NCI-H1694 treated with DMSO at 0.1 percent for 48 hours (cell line): ENCODE measurements at places on chromosomes 5 and 9.

DNA sequence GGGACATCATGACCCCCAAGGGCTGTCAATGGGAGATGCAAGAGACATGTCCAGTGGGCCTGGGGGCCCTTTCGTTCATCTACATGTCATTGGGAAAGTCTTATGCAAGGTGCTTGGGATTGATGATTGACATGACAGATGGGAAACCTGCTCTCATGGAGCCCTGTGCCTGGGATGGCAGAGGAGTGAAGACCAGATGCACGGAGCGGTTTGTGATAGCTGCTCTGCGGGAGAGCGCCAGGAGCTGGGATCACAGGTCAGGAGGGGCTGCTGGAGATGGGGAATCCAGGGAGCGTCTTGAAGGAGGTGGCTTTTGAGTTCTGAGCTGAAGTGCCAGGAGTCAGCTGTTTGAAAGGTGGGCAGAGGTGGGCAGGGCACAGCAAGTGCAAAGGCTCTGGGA, 104.3 kb downstream of the FGF18 start:
- peak; percentile 45 for DNase-seq

DNA sequence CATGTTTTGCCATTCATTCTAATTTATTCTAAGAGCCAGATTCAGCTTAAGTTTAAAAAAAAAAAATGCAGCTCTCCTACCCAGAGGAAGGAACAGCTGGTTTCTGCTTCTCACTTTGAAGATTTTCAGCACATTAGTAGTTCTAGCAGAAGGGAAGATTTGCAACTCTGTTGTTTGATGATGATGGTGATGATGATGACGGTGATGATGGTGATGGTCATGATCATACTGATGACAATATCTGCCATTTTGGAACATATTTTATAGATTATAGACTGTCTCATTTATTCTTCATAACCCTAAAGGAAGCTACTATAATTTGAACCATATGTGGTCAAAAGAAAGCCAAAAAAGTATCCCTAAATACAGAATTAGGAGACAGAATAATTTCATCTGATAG, 7.9 kb upstream of the MED10 start:
- no peak for DNase-seq

DNA sequence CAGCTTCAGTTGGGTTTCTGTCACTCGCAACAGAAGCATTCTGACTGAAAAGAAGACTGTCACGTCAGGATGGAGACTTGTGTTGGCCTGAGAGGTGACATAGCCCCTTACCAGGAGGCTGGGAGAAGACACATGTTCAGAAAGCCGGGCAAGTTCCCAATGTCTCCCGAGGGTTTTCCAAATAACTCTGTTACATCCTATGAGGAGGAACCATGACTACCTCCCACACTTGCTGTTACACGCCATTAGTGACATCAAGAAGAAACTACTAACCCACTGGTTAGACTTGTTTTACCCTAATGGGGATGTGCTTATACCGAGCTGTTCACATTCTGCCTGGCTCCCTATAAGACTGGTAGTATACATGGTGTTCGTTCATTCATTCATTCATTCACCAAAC, 33.3 kb downstream of the SH3PXD2B start:
- no peak for DNase-seq

- no peak for DNase-seq
These were observed 22.6 kb upstream of the CEP72 start for GRCh38 chr5:589588-589987.

GRCh38 chr9:119853126-119853525, 483.9 kb upstream of the BRINP1 start:
- DNase-seq: no peak

DNA sequence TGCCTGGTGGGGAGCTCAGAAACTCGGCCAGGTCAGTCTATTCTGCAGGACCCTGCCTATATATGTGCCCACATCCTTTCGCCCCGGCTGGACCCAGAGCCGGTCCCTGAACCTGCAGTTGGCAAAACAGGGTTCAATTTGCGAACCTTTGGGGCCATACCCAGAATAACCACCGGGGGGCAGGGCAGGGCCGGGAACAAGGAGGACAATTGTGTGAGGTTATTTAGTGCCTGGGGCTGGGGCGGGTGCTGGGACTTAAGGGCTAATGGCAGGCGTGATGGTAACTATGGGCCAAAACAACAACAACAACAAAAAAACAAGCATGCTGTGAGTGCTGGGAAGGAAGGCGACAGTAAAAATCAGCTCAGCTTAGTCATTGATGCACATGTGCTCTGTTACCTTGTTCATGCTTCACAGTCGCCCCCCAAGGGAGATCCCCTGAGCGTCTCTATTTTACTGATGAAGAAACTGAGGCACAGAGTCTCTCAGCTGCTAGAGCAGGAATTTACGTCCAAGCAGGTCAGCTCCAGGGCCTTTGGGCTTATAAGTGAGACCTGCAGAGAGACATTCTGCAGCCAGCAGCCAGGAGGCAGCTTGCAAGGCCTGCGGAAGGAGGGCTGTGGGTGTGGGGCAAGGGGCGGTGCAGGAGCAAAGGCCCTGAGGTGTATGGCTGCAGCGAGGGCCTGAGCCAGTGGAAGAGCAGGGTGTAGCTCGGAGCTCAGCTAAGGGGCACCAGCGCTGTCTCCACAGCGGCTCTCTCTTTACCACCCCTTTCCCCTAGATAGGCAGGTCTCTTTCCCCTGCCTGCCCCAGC, 106.0 kb downstream of the PHF2 start:
- peak; percentile 11 for DNase-seq

- peak; percentile 40 for DNase-seq
These were observed 21.9 kb upstream of the VDAC1 start for GRCh38 chr5:134026521-134027287.

GRCh38 chr5:72209147-72210115, 102.2 kb downstream of the MAP1B start:
- peak; percentile 84 for DNase-seq

- DNase-seq: no peak
These were observed 4.4 kb upstream of the RAPGEF1 start for GRCh38 chr9:131744171-131744719.

DNA sequence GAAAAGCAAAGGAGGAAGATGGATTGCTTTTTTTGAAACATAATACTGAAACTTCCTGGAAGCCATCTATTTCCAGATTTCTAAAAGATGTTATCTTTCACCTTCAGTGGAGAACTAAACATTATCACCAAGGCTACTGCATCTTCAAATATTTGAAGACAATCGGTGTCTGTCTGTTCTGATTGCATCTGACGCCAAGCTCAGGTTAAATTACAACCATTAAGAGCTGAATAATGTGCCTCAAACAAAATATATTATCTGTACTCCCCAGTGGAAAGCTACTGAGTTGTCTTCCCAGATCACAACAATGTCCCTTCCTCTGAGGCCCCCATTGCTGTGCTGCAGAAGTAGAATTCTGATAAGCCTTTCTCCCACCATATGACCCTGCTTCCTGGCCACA, 342.3 kb downstream of the PLK2 start:
- DNase-seq: no peak

DNA sequence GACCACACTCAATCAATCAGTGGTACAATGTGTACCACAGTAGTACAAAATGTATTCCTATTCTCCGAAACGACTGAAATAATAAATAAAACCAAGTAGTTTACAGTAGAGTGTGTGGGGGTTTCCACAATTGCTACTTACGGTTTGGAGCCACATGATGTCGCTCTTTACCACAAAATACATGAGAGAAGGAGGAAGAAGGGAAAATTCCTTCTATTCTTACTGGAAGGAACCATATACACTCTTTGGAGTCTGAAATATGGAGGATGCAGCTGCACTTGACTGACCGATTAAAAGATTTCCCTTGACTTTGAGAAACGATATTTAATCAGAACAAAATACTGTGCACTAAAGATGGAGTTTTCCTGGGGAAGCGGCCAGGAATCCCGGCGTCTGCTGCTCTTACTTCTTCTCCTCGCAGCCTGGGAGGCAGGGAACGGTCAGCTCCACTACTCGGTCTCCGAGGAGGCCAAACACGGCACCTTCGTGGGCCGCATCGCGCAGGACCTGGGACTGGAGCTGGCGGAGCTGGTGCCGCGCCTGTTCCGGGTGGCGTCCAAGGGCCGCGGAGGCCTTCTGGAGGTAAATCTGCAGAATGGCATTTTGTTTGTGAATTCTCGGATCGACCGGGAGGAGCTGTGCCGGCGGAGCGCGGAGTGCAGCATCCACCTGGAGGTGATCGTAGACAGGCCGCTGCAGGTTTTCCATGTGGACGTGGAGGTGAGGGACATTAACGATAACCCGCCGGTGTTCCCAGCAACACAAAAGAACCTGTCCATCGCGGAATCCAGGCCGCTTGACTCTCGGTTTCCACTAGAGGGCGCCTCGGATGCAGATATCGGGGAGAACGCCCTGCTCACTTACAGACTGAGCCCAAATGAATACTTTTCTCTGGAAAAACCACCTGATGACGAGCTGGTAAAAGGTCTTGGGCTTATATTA, at the start of gene PCDHA4:
TSS of gene PCDHA4 (plus strand) at position 235 of the 942 bp plus-strand sequence.
- DNase-seq: no peak

DNA sequence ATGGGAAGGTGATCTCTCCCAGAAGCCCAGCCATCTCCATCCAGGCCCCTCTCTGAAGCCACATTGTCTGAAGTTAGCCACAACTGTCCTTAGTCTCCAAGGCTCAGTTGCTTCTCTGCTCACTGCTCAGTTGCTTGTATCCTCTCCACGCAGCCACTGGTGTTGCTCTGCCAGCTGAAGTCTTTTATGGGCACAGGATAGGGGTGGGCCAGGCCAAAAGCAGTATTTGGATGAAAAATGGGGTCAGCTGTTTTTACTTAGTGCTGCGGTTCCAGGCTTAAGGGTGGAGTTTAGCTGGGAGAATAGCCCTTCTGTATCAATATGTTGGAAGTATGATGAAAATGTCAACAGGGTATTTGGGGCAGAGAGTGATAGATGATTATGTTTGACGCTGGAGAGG, 168.8 kb upstream of the PPP1R2B start:
- DNase-seq: no peak

DNA sequence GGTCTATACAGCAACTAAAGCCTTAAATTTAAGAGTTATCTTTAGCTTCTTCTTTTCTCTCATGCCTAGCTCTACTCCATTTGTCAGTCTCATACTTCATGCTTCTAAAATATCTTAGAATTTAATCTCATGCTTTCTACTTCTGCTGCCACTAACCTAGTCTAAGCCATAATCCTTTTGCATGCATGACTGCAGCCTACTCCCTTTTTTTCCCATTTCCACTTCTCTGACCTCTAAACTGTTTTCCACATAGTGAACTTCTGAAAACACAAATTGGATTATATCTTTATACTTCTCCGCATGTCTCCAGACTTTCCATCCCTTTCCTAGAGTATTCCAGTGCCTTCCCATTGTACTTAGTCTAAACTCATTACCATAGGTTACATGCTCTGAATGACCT, 193.0 kb downstream of the XRCC4 start:
- no peak for DNase-seq

GRCh38 chr5:145922059-145922458, 14.3 kb upstream of the SH3RF2 start:
- no peak for DNase-seq

GRCh38 chr5:27810458-27810857, 772.1 kb upstream of the CDH9 start:
- no peak for DNase-seq

- no peak for DNase-seq
These were observed 188.0 kb downstream of the CARTPT start for GRCh38 chr5:71907001-71907588.

- DNase-seq: no peak
These were observed 250.3 kb downstream of the ZSWIM6 start for GRCh38 chr5:61582205-61582820.

- no peak for DNase-seq
These were observed 388.0 kb upstream of the ZNF608 start for GRCh38 chr5:125134216-125135081.

DNA sequence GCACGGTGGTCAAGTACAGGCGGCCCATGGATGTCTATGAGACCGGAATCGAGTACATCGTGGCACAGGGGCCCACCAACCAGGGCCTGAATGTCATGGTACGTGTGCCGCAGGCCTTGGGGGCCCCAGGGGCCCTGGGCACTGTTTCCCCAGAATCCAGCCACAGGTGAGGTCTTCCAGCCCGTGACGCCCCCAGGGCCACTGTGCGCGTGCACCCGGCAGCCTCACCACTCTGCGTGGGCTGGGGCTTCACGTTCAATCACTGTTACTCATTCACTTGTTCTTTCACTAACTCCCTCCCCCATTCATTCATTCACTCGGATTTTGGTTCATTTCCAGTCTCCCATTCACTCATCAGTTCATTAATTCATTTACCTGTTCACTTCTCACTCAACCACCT, 12.6 kb downstream of the ADAMTSL2 start:
- DNase-seq: no peak

- no peak for DNase-seq
These were observed 334.0 kb upstream of the NUDT12 start for GRCh38 chr5:103896593-103896992.

DNA sequence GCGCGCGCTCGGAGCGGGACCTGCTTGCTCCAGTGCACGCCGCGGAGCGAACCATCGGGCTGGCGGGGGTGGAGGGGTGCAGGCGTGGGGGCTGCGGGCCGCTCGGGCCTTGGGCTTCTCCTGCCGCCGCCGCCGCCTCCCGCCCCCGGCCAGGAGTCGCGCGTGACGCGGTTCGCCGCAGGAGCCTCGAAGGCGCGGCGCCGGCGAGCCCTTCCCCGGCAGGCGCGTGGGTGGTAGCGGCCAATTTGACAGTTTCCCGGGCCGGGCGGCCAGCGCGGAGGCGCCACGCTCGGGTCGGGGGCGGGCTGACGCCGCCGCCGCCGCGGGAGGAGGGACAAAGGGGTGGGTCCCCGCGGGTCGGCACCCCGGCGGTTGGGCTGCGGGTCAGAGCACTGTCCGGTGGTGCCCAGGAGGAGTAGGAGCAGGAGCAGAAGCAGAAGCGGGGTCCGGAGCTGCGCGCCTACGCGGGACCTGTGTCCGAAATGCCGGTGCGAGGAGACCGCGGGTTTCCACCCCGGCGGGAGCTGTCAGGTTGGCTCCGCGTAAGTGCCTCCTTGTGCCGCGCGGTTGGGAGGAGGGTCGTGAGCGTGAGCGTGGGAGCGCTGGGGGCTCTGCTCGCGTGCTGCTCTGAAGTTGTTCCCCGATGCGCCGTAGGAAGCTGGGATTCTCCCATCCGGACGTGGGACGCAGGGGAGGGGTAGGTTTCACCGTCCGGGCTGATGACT, at the start of gene TJP2:
TSS of gene TJP2 (plus strand) at position 387 of the 725 bp plus-strand sequence. CDS start at position 483, 96 bp downstream.
- no peak for DNase-seq

- DNase-seq: no peak
These were observed 15.7 kb downstream of the MTRR start for GRCh38 chr5:7884491-7885267.

- DNase-seq: no peak
These were observed 93.8 kb downstream of the TMEM215 start for GRCh38 chr9:32877103-32877502.

- no peak for DNase-seq
These were observed 19.7 kb downstream of the TTC39B start for GRCh38 chr9:15287309-15287708.

DNA sequence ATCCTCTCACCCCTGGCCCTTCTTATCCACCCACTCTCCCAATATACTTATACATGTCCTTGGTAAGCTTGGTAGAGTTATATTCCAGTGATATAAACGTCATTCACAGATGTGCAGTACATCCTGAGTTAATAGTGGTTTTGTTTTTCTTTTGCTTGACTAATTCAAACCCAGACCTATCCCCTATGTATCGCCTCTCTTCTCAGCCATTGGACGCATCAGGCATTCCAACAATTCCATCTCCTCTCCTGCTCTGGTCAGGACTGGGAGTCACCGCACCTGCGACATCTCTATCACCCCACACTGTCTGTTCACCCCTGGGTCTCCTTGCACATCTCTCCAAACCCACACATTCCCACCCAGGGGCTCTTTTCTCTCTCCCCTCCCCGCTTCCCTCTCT, 21.9 kb upstream of the IRX2 start:
- no peak for DNase-seq
